Inflammatory macrophage treated with lipopolysaccharide for 1 hour (primary cell): ENCODE measurements at places on chromosomes 1 and 21.

GRCh38 chr1:201565771-201566528 lies 27.0 kb downstream of the NAV1 start:
- no peak for DNase-seq

GRCh38 chr1:42963378-42964043 lies 4.8 kb upstream of the SLC2A1 start:
- DNase-seq = peak; percentile 48

DNA sequence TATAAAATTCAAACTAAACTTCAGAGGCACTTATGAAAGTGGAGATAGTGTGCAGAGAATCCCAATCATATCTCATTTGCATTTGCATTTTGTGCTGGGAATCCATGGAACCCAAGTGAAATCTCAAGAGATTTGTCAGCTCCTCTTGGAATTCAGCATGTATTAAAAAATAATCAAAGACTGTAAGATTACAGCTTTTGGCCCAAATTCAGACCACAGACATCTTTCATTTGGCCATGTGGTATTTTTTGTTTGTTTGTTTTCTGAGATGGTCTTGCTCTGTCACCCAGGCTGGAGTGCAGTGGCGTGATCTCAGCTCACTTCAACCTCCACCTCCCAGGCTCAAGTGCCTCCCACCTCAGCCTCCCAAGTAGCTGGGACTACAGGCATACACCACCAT lies 3.8 kb upstream of the CACYBP start:
- no peak for DNase-seq

DNA sequence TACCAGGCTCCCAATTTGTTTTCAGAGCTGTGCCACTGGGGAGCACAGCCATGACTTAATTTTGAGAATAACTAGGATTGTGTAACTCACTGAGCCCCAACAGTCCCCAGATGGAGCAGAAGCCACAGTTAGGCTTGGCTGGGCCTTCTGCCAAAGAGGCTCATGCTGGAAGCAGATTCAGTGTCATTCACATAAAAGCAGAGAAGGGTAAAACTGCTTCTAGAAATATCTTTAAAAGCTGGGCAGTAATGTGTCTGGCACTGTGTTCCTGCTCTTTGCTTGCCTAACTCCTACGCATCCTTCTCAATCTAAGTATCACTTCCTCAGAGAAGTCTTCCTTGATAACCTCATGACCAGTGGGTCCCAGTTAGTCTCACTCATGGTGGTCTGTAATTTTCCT lies 20.3 kb downstream of the STK40 start:
- DNase-seq = peak; percentile 94

- no peak for DNase-seq
Observed at GRCh38 chr1:200323856-200324400, 85.9 kb downstream of the ZNF281 start.

DNA sequence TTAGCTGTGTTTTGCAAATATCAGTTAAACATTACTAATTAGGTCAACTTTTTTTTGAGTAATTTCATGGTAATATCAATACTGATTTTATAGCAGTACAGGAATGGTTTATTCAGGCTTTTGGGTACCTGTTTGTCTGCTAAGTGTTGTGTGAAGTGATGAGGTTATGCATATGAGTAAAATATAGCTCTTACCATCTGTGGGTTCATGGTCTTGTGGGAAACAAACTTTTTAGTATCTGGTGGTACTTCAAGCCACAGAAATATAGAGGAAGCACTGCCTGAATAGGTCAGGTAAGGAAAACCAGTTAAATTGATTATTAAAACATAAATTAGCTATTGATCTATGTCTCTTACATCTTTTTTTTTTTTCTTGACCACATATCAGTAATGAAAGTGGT lies 113.9 kb downstream of the RABGAP1L start:
- no peak for DNase-seq

- no peak for DNase-seq
Observed at GRCh38 chr1:25619101-25619890, 2.7 kb downstream of the MAN1C1 start.

DNA sequence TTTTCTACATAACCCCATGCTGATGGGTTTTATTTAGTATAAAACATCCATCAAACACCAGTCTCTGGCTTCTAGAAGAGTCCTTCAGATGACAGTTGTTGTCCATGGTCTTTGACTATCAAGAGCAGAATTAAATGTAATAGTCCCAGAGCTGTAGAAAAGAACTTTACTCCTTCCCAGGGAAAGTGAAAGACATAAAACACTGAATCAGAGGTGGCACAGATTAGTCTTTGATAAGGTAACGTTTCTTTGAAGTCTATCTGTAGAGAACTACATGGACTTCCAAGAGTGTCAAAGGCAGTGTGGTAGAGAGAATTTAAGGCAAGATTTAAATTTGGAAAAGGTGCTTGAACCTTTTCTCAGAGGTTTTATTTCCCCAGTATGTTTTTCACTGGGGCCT lies 21.9 kb downstream of the SYNC start:
- no peak for DNase-seq

DNA sequence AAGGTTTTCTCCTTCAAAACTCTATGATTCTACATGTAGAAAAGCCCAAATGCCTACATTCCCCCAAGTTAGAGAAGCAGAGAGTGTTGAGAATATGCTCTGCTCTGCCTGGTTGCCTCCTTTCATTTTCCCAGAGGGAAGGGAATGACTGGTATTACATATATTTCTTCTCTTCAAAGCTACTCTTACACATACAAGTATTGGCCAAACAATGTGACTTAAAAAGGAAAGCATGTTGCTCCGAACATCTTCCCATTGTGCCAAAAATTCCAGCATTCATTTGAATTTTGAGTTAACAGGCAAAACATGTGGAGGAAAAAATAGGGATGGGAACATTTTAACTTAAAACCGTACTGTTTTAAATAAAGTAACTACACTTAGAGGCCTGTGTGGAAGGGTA lies 125.2 kb downstream of the COQ8A start:
- no peak for DNase-seq

DNA sequence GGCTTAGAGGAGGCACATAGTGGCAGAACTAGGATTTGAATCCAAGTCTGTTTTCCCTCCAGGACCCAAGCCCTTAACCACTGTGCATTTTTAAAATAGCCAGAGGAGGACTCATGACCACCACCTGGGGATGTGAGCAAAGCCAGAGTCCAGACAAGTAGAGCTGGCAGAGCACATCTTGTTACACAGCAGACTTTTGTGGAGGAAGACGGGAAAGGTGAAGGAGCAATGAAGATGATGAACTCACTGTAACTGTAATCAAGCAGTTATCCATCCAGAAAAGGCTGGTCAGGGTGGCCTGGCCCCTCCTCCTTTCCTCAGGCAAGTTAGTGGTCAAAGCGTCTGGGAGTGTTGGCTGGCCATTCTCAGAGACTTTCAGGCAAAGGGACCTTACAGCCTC lies 50.9 kb downstream of the SLC44A3 start:
- DNase-seq = no peak

GRCh38 chr1:205510308-205510950 lies 6.0 kb downstream of the CDK18 start:
- DNase-seq = no peak

DNA sequence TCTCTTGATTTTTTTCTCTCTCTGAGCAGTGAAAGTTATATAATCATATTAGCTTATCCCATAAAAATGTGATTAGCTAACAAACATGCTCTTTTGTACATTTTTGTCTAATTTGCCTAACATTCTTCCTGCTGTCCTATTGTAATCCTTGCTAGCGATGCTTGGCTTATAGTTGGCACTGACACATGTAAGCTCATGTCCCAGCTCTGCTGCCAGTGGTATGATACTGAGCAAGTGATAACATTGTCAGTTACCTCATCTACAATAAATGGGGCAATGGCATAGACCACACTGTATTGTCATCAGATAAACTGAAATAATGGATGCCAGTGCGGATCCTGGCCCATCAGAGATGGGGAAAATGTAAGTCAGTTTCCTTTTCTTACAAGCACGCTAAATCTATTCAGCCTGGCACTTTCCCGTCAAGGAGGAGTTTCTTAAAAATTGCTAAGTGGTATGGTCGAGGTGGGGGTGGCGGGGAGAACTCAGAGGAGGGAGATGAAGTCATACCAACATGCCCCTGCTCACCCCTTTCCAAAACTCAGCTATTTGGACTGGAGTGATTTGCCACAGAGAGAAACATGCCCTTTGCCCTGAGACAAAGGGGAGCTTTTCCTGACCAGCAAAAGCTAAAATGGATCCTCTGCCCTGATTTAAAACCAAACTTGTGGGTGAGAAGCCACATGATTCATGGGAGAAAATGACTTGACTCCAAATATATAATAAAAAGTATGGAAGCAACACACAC lies 1.3 kb downstream of the FYB2 start:
- no peak for DNase-seq

DNA sequence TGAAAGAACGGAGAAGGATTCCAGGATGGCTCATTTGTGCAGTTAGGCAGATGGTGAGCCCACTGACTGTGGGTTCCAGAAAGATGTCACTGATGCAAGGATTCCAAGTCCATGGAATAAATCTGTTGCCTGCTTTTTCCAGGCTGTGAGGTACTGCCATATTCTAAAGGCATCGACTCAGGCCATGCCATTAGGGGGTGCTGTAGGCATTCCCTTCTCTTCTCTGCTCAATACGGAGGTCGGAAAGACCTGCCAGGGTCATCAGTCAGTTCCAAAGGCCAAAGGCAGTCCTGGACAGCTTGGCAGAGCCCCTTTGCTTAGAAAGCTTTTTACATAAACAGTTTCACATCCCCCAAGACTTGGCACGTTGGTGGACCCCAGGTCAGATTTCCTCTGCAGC lies 31.7 kb upstream of the TMEM125 start:
- peak; percentile 69 for DNase-seq

DNA sequence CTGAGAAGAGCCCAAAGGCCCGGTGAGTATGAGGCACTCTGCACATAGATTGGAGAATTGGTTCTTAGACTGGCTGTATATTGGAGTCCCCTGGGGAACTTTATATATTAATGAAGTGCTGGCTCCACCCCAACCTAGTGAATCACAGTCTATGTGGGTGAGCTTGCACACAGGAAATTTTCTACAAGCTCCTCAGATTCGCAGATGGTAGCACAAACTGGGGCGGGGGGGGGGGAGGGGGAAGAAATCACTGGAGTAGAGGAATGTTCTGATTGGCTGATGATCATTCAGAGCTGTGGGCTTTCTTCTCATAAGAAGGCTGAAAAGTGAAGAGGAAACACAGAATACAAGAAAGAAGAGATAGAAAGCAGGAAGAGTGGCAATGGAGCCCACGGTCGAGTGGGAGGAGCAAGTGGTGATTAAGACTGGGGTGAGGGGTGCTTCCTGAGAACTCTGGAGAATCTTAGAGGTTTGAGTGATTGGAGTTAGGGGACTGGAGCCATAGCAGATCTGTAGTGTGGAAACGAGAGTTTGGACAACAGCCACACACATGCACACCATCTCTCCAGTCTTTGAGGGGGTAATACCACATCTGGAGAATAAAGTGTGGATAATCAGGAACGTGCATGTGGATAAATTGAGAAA lies 465.9 kb upstream of the DAB1 start:
- DNase-seq = no peak

DNA sequence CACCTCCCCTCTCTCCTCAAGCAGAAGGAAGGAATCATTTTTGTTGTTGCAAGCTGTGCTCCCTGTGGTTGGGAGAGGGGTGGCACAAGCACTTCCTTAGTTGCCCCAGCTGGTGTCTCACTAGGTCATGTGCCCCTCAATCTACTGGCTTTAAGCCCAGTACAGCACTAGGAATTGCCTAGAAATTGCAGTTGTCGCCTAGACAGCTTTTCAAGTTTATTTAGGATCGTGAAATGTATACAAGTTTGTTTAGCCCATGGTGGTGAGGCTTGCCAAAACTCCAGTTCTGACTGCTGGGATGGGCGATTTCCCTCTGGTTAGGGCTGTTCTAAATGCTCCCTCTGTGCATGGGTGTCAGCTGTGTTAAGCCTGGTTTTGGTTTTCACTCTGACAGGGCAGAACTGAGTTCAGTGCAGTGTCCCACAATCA lies 126.8 kb upstream of the ZNF644 start:
- DNase-seq = peak; percentile 30

GRCh38 chr1:179082333-179082998 lies 596 bp downstream of the TOR3A start:
- DNase-seq = no peak

DNA sequence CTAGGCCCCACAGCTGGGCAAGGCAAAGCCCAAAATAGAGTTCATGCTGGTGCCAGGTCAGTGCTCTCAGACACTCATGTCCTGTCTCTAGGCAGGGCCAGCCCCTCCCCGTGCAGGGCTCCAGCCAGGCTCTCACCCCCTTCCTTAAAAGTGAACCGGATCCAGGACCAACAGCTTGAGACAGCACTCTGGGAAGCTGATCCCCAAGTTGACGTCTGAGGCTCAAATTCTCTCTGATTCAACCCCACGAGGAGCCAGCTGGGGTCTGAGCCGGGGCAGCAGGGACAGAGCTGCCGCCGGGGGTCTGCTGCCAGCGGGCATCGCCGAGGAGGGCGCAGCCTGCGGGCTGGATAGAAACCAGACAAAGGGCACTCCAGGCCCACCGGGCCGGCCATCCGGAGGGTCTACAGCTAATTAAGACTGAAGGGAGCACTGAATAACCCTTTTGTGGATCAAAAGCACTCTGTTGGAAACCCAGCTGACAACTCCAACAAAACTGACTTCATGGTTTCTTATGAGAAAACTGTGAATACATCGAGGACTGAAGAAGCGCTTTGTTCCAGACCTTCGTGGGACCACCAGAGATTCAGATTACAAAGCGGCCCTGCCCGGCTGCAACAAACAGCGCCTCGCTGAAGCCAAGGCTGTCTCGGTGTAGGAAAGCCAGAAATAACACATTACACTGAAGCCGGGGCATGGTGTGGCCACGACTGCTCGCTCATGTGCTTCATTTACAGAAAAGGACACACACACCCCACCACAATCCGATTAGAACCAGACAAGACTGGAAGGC lies 95.8 kb downstream of the PSMG1 start:
- no peak for DNase-seq

DNA sequence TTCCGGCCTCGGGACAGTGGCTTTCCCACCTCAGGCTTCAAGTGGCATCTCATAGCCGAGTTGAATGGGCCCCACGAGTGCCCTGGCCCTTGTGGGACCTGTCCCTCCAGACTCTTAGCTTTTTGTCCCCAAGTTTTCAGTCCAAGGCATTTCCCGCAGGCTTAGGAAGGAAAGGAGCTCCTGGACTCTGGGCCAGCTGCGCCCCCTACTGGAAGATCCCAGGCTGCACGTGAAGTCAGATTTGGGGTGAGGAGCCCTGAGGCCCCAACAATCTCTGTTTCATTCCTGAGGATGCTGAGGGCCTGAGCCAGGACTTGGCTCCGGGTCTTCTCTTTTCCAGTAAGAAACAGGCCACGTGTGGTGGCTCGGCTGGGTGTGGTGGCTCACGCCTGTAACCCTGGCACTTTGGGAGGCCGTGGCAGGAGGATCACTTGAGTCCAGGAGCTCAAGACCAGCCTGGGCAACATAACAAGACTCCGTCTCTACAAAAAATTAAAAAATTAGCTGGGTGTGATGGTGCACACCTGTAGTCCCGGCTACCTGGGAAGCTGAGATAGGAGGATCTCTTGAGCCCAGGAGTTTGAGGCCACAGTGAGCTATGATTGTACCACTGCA lies 67.4 kb downstream of the ARHGEF10L start:
- DNase-seq = peak; percentile 50

GRCh38 chr1:184487531-184488193 lies 100.8 kb downstream of the C1orf21 start:
- no peak for DNase-seq

- DNase-seq = no peak
Observed at GRCh38 chr1:196538473-196538872, 69.8 kb downstream of the KCNT2 start.
